ENCODE measurements at places on chromosomes 4 and X.

GRCh38 chr4:3323071-3323481, 30.3 kb downstream of the RGS12 start:
- DNase-seq, result no peak

GRCh38 chr4:14701389-14701788, 300.9 kb upstream of the CPEB2 start:
- DNase-seq, result no peak

- DNase-seq, result no peak
Observed at GRCh38 chr4:87425711-87426110, 3.3 kb downstream of the NUDT9 start.

- no peak for DNase-seq
Observed at GRCh38 chr4:181821039-181822004, 421.9 kb upstream of the TENM3 start.

DNA sequence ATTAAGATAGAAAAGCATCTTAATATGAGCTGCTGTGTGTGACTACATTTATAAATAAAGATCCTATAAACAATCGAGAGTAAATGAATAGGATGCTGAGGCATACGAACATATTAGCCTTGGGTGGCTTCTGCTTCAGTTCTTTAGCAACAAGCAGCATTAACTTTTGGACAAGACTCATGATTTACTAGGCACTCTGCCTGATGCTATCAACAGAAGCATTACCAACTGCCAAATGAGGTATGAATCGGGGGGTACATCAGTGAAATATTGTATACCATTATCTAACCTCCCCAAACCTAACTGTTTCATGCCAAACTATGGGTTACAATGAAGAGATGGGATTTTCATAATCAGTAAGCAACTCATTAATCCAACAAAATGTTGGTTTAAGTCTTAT, 113.1 kb downstream of the RAB28 start:
- no peak for DNase-seq

DNA sequence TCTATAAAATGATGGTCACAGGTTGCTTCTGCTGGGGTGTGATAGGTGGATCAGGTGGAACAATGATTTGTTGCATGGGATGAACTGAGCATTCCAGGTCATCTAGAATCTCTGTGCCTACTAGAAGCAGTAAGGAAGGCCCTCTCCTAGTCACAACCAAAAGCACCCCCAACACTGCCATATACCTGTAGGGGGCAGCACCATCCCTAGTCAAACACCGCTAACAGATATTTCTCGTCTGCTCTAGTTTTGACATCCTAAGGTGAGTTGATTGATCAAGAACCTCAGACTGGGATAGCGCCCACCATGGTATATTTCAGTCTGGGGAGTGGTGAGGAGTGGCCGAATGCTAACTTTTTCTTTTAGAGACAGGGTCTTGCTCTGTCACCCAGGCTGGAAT, 160.2 kb downstream of the NHS start:
- no peak for DNase-seq

DNA sequence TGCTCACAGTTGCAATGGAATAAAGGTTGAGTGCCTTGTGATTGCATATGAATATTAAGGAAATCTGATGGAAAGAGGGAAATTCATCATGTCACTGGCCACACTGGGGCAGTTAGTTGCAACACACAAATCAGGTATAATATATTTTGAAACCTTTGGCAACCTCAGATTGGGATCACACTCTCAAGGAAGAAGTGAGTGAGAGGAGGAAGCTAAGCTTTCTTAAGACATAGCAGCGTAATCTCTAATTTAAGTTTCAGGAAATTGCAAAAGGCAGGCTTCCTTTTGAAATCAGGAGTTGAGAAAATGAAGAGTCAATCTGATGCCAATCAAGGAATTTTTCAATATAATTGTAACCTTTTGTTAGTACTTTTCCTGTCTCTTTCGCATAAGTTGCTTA, 12.3 kb upstream of the CLTRN start:
- no peak for DNase-seq

DNA sequence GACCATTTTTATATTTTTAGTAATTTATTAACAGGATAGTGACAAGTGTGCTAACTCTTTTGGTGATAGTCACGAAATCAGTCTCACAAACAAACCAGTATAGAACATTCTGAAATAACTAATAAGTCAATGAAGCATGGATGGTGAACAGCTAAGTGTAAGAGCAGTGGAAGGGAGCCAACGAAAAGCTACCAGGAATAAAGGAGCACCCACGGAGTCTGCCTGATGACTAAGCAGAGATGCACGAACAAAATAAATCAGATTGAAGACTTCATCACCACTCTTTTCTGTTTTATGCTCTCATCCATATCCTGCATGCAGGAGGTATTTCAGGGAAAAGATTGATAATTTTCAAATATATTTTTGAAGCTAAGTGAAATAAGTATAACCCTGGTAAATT, 891.1 kb upstream of the HS3ST1 start:
- DNase-seq, result no peak

DNA sequence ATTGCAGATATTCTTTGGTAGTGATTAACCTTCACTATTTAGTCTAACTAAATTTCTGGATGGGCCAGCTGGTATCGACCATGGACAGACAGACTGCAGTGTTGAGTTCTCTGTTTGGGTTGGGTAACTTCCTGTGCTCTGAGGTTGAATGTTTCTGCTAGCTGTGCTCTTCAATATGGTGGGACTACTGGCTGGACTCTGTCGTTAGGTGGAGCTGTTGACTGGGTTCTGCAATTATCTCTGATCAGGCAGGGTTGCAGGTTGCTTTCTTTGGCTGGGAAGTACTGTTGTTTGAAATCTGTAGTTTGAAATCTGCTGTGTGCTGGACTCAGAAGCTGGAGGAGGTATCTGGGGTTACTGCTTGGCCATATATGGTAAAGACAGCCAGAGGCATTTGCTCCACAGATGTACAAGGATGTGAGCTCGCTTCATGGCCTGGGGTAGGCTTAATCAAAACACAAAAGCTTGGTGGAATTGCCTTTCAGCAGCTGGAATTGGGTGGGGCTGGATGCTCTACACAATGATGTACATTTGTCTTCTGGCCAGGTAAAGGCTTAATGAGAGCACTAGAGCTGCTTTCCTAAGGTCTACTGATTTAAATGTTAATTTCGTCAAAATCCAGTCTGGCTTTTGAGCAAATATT, 1472.0 kb downstream of the FAM133A start:
- no peak for DNase-seq

GRCh38 chrX:39894683-39895082, 203.1 kb downstream of the BCOR start:
- DNase-seq, result no peak

DNA sequence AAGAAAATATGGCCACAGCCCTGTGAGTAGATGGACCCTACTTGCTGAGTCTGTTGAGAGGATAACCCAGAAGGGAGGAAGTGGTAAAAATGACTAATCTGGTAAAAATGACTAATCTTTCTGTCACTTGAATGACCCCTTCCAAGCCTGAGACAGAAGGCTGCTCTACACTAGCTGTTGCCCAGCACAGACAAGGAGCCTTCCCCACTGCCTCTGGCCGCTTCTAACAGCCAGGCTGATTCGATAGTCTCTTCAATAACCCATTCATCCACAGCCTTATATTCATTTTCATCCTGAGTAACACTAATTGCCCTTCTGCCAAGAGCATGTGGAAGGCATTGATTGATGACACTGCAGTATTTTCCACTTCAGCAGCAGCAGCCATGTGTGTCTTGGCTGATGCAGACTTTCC, 18.4 kb downstream of the MAGEB17 start:
- no peak for DNase-seq

All from stimulated activated CD8-positive, alpha-beta memory T cell treated with anti-CD3 and anti-CD28 coated beads, Interleukin-7, amount 100 ng/mL, for 1 hour (primary cell).